ENCODE measurements at places on chromosomes 5 and 9.

- no peak for DNase-seq
Observed at GRCh38 chr9:38339087-38339486, 53.4 kb upstream of the ALDH1B1 start.

DNA sequence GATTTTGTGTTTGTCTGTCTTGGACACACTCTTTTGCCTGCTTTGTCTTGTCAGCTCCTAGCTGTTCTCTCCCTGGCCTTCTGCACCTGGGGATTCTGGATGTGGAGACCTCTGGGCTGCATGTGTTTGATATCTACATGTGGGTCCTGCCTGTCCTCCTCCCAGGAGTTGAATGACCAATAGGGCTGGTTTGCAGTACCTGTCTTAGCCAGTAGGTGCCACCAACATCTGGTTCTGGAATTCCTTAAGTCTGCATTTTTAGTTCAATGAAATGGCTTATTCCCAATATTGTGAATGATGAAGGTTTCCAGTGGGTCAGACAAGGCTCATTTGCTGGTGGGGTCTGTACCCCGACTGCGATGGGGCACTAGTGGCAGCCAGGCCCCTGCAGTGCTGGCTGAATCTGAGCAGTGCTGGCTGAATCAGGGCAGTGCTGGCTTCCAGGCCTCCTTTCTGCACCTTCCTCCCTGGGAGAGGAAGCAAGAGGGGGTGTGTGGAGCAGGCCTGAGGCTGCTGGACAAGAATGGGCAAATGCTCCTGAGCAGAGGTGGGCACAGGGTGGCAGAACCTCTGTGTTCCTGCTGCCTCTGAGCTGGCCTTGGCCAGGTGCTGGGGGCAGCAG, 73.3 kb downstream of the RXRA start:
- no peak for DNase-seq

GRCh38 chr9:90308691-90309090, 333.9 kb downstream of the DIRAS2 start:
- no peak for DNase-seq

DNA sequence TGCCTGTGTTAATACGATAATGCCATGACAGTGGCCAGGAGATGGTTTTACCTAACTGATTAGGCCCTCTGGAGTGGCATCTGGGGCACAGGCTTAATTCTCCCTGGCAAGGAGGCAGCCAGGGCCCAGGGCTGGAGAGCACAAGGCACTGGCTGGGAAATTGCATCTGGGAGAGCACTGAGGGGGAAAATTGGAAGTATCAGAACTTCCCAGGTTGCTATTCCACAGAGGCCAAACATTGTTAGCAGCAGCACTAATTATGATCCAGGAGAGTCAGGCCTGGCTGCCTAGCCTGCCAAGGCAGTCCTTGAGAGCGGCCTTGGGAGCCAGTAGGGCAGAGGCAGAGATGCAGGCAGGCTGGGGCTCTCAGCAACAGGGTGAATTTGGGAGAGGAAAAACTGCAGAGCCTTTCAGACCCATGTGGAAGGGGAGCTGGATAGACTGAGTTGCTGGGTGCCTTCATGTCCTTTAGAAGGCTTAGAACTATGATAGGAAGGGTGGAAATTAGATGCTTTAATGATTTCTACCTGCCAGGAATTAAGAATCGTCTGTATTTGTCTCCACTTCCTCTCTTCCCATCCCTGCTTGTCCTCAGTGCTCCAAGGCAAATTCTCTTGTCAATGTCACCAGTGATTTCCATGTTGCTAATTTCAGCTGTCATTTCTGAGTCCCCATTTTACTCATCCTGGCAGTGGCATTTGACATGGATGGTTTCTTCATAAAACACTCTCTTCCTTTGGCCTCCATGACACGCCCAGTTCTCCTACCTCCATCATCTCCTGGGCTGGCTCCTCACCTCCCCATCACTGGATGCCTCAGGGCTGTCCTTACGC, 56.1 kb upstream of the HSPA9 start:
- DNase-seq, result no peak

GRCh38 chr9:7325995-7326394, 473.6 kb downstream of the DMAC1 start:
- no peak for DNase-seq

GRCh38 chr5:59760785-59761348, 132.7 kb downstream of the PDE4D start:
- no peak for DNase-seq

DNA sequence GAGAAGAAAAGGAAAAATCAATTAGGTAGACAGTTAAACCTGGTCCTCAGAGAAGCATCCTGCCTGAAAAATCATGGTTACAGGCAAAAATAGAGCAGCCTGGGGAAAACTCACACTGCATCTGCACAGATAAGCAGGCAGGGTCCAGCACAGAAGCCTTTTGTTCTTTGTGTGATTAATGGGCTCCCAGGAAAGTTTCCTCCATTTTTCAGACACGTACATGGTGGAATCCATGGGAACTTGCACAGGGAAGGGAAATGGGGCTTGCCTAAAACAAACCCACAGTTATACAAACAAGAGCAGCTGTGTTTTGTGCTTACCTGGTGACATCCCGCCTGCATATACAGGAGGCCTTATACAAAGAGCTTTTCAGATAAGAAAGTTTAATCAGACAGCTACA, 243.9 kb upstream of the ATP10B start:
- no peak for DNase-seq

GRCh38 chr9:110130791-110131416, 77.1 kb downstream of the C9orf152 start:
- no peak for DNase-seq

GRCh38 chr9:36149197-36149596, 12.7 kb downstream of the GLIPR2 start:
- no peak for DNase-seq

DNA sequence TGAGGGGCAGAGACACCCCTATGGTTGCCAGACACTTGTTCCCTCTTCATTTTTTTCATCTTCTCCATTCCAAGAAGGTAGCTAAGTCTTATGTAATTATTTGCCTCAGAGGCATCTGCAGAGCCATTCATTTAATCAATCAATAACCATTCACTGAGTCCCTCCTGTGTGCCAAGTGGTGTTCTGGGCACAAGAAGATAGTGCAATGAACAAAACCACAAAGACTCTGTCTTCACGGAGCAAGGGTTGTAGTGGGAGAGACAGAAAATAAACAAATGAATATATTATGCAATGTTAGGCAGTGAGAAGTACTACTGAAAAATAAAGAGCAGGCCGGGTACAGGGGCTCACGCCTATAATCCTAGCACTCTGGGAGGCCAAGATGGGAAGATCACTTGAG, 41.4 kb upstream of the CTNNA1 start:
- no peak for DNase-seq

- DNase-seq, result no peak
Observed at GRCh38 chr5:38292228-38292627, 33.9 kb downstream of the EGFLAM start.

GRCh38 chr5:119395080-119395836, 39.4 kb downstream of the TNFAIP8 start:
- DNase-seq, result no peak

GRCh38 chr9:137255448-137256114, 454 bp downstream of the NELFB start:
- no peak for DNase-seq

- no peak for DNase-seq
Observed at GRCh38 chr5:144032375-144032774, 138.1 kb downstream of the YIPF5 start.

DNA sequence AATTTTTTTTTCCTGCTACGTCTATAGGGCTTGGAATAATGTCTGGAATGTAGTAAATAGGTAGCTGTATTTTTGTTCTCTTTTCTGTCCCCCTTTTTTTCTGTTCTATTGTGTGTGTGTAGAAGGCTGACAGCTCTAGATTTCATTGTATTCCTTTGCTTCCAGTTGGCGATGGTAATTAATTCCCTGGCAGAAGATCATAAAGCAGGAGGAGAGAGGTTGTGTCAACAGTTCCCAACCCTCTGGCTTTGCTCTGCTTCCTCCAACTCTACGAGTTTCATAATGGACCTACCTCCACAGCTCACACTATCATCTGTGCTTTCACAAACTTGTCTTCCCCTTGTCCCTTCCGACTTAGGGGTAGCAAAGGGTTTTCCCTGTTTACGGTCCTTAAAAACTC, 117.9 kb upstream of the CDH18 start:
- no peak for DNase-seq

DNA sequence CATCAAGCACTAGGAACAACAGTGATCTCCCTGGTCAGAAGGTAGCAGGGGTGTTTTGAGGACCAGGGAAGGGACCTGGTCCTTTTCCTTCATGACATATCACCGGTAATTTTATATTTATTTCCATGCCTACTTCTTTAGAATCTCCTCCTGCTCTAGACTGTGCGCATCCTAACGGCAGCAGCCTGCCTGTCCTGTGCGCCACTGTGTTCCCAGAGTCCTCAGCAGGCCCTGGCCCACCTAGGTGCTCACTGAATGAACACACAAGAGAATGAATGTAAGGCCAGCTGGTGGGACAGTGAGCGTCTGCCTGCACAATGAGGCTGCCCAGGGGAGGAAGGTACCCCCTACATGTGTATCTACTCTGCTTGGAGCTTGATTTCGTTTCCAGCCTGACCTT, 51.5 kb downstream of the C5orf15 start:
- no peak for DNase-seq

DNA sequence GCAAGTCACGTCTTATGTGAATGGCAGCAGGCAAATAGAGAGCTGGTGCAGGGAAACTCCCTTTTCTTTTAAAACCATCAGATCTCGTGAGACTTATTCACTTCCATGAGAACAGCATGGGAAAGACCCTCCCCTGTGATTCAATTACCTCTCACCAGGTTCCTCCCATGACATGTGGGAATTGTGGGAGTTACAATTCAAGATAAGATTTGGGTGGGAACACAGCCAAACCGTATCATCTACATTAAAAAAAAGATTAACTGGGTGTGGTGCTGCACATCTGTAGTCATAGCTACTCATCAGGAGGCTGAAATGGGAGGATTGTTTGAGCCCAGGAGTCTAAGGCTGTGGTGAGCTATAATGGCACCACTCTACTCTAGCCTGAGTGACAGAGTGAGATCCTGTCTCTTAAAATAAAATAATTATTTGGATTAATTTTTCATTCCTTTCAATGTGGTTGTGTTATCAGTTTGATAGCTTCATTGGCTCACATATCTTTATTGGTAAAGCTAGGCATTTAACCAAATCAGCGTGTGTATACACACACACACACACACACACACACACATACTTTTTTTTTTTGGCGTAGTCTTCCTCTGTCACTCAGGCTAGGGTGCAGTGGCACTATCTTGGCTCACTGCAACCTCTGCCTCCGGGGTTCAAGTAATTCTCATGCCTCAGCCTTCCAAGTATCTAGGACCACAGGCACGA, 21.8 kb downstream of the DENND4C start:
- DNase-seq, result no peak

GRCh38 chr9:90457386-90458190, 185.0 kb downstream of the DIRAS2 start:
- no peak for DNase-seq

GRCh38 chr9:36993933-36994764, 39.9 kb downstream of the PAX5 start:
- DNase-seq, result no peak

DNA sequence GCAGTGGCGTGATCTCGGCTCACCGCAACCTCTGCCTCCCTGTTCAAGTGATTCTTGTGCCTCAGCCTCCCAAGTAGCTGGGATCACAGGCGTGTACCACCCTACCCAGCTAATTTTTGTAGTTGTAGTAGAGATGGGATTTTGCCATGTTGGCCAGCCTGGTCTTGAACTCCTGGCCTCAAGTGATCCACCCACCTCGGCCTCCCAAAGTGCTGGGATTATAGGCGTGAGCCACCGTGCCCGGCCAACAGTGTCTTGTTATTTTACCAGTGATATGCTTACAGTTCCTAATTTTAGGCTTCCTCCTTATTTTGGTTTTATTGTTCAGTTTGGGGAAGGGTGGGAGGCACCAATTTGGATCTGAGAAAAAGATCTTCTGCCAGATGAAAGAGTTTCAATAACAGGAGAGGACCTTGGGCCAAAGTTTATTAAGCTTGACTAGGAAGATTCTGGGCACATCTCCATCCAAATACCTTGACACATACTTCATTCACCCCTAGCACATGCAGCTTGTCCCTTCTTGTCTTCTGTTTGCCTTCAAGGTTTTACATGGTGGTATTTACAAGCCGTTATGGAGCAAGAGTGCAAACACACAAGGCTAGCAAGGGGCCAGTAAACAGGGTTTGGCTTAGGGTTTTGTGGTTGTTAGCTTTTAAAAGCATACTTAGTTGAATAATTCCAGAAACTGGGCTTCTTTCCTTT, 168.1 kb upstream of the DMRT1 start:
- DNase-seq, result no peak

DNA sequence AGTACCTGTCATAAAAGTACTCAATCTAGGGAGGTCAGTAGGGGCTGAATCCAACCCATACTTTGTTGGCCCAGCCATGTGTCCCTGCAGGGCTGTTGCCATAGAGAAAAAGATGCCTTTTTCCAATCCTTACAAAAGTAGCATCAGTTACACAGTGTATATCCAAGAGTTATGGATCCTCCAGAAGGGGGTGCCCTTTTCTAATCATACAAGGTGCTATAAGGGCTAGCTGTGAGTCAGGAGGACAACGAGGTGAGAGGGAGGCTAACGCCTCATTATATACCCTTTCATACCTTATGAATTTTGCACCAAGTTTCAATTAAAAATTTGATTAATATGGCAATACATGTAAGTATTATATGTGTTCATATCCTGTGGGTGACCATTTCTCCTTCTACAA, 4.8 kb downstream of the KIAA0825 start:
- no peak for DNase-seq

DNA sequence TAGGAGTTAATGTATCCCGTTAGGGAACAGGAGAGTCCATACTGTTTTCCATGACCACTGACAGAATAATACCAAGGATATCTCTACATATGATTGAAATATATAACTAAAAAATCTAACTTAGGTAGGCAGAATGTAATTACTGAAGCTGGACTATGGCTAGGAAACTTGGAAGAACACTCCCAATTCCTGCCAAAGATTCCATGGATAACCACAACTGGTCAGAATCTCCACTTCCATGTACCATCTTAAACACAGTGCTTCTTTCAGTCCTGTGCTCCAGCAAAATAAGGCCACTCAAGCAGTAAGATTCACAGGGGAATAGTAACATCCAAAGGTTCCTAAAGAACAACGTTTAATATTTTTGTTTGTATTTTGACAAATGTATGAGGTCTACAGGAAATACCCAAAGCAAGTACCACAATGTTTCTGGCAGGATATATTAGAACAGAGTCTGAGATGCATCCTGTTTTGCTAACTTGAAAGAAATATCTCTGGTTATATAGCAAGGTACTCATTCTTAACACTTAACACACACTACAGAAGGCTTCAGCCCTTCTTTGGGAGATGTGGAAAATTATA, 295.0 kb downstream of the ADAMTS6 start:
- DNase-seq, result no peak

- DNase-seq, result no peak
Observed at GRCh38 chr9:12955510-12956163, 180.8 kb downstream of the LURAP1L start.

- no peak for DNase-seq
Observed at GRCh38 chr5:78783434-78784130, 135.0 kb upstream of the LHFPL2 start.

- no peak for DNase-seq
Observed at GRCh38 chr9:128911529-128912035, 9.2 kb upstream of the PHYHD1 start.

GRCh38 chr5:107365320-107366109, 305.2 kb downstream of the EFNA5 start:
- DNase-seq, result peak; percentile 83
